ENCODE measurements at places on chromosomes 7 and 10.

GRCh38 chr10:105681051-105681450 is 1040.0 kb downstream of the SORCS3 start:
- no peak for DNase-seq

- no peak for DNase-seq
Measured at GRCh38 chr7:91749418-91749817, 131.1 kb downstream of the MTERF1 start.

DNA sequence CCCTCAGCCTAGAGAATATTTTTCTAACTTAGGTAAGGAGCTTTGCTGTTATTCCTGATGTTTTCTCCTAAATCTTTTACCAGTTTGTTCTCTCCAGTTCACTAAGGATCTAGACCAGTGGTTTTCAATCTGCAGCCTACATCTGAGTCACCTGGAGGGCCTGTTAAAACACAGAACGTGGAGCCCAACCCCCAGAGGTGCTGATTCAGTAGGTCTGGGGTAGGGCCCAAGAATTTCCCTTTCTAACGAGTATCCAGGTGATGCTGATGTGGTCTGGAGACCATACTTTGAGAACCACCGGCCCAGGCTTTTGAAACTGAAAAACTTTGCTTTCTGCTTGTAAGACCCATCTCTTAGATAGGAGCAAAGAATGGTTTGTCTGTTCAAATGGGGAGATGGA is 51.2 kb upstream of the KMT2E start:
- DNase-seq: no peak

- DNase-seq: no peak
Measured at GRCh38 chr7:68807666-68808065, 790.6 kb upstream of the AUTS2 start.

DNA sequence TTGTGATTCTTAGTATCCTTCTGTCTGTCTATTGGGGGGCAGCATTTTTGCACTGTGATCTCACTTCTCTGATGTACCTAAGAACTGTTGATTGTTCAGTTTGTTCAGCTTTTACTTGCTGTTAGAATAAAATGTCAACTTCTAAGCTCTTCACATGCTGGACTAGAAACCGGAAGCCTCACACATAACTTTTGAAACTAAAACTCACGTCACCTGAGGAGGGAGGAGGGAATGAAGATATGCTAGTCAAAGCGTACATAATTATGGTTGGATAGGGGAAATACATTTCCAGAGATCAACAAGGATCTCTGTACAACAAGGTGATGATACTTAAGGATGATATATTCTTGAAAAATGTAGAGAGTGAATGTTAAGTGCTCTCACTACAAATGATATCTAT is 609.7 kb downstream of the INHBA start:
- DNase-seq: no peak

DNA sequence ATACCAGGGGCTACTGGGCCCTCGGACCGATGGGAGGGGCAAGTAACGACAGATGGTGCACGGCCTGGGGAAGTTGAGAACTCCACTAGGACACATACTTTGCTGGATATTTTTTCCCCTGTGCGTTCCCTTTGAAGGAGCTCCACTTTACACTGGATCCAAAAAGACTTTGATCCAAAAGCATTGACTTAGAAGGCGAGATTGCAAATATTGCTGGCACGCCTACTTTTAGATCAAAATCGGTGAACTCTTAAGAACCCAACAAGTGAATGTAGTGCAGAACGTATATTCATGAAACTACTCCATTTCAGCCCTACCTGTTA is 436 bp upstream of the SLC25A13 start:
- DNase-seq: no peak

DNA sequence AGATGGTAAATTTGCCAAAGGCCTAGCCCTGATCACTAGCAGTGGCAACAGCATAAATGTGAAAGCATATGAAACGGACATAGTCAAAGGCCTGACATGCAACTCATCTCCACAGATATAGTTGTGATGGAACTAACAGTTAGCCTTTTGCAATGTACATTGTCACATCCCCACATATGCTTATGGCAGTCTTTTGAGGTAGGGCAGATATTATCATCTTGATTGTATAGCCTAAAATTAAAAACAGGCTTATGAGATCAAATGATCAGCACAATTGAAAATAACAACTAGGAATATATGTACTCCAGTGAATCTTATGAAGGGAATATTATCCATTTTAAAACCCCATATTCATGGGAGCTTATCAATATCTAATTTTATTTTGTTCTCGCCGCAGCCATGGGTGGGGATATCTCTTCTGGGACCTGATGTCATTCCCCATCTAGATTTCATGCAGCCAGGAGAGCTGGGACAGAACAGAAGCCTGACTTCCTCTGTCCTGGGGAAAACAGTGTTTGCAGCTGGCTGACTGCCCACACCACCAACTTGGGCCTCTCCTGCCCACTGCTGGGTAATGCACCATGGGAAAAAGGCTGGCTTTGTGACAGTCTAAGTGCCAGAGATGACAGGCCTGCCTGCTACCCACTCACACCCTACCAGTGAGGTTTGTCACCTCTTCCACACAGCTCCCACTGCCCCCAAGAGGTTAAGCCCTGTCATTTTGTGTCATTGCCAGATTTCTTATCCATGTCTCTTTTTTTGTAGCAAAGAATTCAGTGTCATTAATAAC is 180.2 kb upstream of the FZD1 start:
- no peak for DNase-seq

All from stimulated activated CD4-positive, alpha-beta T cell treated with anti-CD3 and anti-CD28 coated beads, Interleukin-4, amount 100 ng/mL, for 4 hours (primary cell).